CD14-positive monocyte (primary cell): ENCODE measurements at places on chromosomes 7 and 10.

DNA sequence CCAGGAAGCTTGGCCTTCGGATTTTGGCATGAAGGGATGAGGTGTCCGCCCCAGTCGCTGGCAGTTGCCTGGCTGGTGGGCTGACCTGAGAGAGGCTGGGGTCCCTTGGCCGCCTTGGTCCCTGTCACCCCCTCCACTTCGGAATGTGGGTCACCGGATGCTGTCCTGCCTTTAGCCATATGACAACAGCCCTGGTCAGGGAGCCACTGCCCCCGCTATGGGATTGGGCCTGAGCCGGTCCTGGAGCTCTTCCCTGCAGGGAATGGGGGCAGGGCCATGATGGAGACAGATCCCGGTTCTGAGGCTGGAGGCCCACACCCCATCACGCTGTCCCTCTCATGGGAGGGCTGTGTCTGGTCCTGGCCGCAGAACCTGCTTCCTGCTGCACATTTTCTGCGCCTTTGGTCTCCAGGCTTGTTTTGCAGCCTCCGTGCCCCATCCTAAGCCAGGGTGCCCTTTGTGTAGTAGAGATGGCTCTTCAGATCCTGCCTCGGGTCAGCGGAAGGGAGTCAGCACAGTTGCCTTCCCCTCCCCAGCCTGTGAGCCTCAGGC is 22.6 kb downstream of the PFKFB3 start:
- no peak for DNase-seq

DNA sequence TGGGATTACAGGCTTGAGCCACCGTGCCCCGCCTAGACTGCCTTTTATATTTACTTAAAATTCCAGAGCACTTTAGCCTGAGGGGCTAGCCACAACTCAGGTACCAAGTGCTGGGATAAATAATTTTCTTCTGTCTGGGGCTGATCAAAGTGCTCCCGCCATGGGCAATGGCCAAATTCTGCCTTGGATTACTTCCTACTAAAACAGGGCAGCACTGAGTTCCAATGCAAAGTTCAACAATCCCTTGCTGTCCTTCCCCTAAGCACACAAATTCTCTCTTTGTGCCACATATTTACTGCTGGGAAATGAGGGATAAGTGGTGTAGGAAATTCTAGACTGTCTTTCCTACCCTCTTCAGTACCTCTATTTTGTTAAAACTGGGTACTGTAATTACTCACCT is 34.4 kb upstream of the ZNF92 start:
- no peak for DNase-seq

DNA sequence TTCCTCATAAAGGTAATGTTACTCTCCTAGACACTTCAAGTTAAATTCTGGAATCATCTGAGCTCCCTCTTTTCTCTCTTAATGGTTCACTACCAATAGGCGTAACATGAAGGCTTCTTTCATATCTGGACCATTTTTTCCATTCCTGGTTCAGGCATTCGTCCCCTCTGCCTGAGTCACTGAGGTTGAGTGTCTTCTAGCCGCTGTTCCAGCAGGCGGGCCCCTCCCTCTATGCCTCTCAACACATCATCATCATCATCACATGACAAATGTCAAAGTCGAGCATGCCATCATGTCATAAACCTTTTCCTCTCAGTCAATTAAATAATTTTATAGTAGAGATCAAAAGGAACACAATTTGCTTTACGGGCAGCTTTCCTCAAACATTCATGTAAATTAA is 168.9 kb upstream of the ASAH2 start:
- peak; percentile 34 for DNase-seq

GRCh38 chr10:113889911-113890310 is 35.5 kb downstream of the NHLRC2 start:
- no peak for DNase-seq

- no peak for DNase-seq
Observed at GRCh38 chr7:27113991-27114769, 11.7 kb upstream of the HOXA2 start.

GRCh38 chr10:42878821-42879195 is 96.2 kb downstream of the BMS1 start:
- DNase-seq, result no peak

DNA sequence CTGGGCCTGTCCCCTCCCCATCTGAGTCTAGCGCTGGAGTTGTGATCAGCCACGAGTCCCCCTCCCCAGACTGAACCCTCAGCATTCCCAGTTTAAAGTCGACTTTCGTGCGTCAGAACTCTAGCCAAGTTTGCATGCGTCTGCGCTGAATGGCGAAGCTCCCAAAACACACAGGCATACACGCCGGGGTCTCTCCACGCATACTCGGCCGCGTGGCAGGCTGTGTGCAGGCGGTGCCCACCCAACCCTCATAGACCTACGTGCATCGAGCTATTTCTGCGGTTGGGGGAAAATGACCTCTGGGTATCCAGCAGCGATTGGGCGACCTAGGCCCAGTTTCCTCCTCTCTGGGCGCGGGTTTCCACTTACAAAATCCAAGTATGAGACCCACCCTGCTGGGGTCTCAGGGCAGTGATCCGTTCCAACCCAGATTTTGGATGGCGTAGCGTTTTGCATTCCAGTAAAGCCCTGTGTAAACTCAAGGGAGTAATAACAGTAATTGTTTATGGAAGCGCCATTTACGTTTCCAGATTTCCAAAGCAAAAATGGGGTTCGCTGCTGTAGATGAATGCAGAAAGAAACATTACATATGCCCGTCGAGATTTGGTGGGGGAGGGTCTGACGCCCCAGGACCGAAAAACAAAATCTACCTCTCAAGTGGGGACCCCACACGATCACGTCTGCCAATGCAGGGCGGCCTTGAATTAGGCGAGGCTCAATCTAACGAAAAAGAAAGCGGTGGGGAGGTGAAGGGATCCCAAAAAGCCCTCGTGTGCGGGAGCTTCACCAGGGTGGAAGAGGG is 2.0 kb upstream of the HMX3 start:
- DNase-seq, result no peak

DNA sequence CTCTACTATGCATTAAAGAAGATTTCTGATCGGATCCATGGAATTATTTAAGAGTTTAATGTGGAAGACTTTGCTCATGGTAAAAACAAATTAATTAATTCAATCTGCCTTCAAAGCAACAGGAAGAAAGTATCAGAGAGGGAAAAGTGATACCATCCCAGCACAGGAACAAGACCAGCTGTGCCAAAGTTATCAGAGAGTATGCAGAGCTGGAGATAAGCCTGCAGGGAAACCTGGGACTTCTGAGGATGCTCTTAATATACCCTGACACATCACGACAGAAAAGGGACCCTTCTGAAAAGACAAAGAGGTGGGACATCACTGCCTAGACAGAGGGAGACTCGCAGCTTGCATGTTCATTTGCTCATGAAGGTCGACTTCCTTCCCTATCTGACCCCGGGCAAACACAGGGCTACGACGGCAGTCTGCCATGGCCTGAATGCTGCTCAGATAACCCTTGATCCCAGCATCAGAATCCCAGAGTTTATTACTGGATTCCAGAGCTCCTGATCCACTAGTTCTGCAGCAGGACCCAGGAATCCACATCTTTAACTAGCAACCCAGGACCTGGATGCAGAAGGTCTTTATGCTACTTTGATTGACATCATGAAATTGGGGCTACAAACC is 29.5 kb downstream of the FAM171A1 start:
- no peak for DNase-seq

GRCh38 chr7:33706771-33707200 is 198.6 kb upstream of the BMPER start:
- DNase-seq, result no peak

GRCh38 chr7:78993341-78993740 is 460.1 kb downstream of the MAGI2 start:
- DNase-seq, result no peak

DNA sequence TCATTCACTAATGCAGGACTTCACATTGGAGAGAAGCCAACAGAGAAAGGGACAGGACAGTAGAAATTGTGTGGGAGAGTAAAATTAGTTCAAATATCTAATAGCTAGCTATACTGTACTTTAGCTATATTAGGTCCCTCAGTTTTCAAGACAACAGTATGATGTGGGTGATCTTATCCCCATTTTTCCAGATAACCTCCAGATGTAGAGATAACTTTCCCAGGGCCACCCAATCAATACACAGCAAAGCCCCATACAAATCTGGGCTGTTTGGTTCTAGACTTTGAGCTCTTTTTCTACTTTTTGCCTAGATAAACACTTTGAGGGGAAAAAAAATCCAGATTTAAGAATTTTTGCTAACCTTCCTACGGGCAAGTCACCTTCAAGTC is 482 bp upstream of the CLDN12 start:
- DNase-seq, result no peak

DNA sequence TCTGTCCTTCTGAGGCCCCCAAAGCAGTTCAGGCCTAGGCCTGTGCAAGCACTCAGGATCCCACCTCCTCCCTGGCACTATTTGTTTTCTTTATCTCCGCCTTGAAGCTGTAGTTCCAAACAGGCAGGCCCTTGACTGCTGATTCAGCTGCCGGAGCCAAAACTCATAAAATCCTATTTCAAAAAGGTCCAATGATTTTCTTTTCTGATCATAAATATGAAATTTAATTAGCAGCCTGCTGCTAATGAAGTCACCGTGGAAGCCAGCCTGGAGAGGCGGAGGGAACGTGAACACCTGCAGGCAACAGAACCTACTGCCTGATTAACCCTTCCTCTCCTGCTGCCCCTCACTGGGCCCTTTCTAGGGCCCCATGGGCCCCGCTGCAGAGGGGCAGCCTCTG is 60.1 kb downstream of the CARD11 start:
- DNase-seq, result no peak

GRCh38 chr10:63651864-63652263 is 130.7 kb downstream of the REEP3 start:
- DNase-seq, result no peak

- no peak for DNase-seq
Observed at GRCh38 chr7:4461531-4461930, 220.6 kb upstream of the FOXK1 start.

- no peak for DNase-seq
Observed at GRCh38 chr7:88200789-88201188, 19.0 kb downstream of the SRI start.

DNA sequence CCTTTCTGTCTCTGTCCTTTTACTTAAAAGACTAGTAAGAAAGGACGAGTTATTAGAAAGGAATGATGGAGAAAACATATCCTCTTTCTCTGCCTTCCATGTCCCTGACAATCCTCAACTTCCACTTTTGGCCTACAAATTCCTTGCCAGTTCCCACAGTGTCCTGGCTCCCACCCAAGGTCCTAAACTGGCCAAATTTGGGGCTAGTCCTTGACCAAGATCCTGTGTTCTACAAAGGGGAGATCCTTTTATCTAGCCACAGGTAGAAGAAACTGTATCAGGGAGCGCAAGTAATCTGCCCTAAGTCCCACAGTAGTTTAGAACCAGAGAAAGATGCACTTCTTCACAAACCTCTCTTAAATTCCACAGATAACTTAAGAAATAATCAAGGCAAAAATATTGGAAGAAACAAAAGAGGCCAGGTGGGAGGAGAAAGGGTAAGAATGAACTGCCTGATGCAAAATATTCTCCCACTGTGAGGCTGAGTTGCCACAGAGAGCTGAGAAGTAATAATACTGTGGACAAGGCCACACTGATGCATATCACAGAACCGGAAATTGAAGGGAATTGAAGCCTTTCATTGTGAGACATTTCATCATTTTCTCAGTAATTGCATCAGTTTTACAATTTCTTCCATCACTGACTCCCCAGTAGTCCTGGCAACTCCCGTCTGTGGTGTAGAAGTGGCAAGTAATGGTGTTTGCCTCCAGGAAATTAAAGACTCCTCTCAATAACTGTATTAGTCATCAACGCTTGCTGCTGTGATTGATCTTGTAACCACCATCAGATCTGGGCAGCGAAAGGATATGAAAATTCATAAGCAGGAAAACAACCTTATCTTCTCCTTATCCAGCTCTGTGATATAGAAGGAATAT is 47.2 kb downstream of the DNAJC12 start:
- DNase-seq, result peak; percentile 57

GRCh38 chr7:158816271-158816670 is 13.0 kb downstream of the ESYT2 start:
- DNase-seq, result no peak

DNA sequence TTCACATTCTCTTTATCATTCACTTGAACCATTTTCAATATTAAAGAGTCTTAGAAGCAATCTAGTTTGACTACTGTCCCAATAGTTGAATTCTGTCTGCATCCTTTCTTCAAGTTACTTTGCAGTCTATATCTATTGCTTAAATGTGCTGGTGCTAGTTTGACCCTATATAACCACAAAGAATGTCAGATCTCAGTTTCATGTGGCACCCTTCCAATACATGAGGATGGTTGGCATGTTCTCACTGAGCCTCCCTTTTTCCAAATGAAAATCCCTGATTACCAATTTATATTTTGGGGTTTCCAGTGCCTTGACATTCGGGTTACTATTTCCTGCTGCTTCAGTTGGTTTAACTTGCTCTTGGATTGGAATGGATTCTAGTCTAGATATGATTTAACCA is 292.7 kb downstream of the EXOC4 start:
- no peak for DNase-seq

DNA sequence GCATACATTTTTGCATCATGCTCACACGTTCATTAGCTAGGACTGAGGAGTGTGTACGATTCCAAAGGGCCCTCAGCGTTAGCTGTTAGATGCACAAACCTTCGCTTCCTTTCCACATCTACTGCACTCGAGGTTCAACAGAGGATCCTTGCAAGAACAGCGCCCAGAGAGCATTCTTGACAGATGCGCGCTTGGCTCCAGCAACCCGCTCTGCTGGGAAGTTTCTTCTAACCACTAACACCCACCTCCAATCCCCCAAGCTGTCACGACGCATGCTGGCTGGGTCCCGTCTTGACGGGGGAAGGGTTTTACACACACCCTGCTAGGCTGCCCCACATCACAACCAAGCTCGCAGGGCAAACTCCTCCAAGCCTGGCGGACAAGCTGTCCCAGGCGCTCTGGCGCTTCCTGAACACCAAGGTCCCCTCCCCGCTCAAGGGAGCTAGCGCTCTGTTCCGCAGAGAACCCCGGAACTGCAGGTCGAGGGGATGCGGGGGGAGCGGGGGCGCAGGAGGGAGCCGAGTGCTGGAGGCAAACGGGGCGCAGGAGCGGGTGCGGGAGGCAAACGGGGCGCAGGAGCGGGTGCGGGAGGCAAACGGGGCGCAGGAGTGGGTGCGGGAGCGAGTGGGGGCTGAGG is 653 bp upstream of the ADRB1 start:
- DNase-seq, result no peak

DNA sequence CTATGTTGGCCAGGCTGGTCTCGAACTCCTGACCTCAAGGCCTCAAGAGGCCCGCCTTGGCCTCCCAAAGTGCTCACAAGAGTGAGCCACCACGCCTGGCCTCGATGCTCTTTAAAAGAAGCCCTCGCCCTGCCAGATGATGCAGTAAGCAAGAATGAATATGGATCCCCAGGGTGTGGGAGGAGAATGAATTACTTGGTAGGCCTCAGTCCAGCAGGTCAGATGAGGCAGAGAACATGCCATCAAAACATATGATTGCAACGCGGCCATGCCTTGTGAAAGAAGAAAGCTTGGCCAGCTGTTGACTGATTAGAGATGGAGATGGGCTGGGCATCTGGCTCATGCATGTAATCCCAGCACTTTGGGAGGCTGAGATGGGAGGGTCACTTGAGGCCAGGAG is 68.7 kb downstream of the CAMK1D start:
- no peak for DNase-seq

DNA sequence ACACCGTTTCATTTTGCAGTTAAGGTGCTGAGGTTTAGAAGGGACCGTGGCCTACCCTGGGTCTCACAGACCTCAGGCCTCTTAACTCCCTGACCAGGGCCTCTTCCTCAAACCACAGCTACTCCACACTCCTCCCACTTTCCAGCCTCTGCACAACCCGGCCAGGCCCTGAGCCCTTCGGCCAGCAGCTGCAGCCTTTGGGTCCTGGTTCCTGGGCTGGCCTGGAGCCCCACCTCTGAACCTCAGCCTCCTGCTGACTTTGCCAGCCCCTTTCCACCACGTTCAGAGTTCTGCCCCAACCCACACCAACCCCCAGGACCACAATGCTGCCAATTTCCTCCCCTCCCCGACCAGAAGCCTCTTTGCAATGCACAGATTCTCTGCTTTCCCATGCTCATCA is 84.1 kb downstream of the VOPP1 start:
- DNase-seq, result no peak
